Endodermal cell (in vitro differentiated cells): ENCODE measurements at places on chromosomes 4 and X. TPM values are rescaled to one million over a fixed set of nuclear protein-coding genes. Genes with fewer than 3 reads are reported as not detected.

The GABRG1 gene
- total RNA-seq: 0.05 to 0.17 TPM (median 0.09 TPM) in 3 replicates

The SLC34A2 gene
- total RNA-seq: 4.5 and 6.4 TPM in 2 replicates

The GLRA3 gene
- total RNA-seq: 0.21 TPM in 1 of 3 replicates, not detected in the others

DNA sequence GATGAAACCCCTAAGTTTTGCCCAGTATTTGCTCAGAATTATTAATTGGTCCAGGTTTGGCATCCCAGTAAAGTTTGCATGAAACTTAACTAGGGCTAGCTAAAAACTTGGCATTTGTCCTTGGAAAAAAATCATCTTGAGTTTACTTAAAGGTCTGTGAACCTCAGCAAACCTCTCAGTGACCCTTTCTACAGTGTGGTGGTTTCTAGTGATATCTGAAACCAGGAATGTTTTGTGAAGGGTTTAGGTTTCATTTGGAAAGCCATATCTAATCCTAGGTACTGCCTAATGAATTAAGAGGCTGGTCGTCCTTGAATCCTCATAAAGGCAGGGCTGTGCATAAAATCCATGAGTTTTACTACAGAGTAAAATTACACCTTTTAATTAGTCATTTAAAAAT is 218.5 kb upstream of the ANKRD50 start:
- no peak for DNase-seq

- peak; percentile 94 for DNase-seq
Measured at GRCh38 chr4:40629401-40630334, at the start of gene RBM47. Gene RBM47 (minus strand): TSS chr4:40629864. CDS start chr4:40438893, 190,971 bp downstream.

DNA sequence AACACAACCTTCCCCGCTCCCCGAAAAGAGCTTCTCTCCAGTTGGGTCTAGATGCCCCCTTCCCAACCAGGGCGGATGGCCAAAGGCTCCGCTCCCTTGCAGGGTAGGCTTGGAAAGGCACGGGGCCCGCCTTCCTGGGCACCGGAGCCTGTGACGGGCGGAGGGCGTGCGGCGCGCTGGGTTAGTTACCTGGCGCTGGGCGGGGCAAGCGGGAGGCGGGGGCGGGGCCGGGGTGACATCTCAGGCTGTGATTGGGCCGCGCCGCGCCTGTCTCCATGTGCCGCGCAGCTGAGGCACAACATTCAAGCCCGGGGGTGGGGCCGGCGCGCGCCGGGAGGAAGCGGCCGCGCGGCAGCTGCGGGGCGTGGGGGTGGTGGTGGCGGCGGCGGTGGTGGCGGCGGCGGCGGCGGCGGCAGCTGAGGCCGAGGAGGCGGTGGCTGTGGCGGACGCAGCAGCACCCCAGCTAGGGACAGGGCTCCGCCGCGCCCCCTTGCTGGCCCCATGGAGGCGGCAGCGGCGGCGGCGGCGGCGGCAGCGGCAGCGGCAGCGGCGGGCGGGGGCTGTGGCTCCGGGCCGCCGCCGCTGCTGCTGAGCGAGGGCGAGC is at the start of gene REPS2:
REPS2 (plus strand) TSS at position 298 of the 604 bp plus-strand sequence; CDS start at position 502, 204 bp downstream.
- peak; percentile 98 for DNase-seq

DNA sequence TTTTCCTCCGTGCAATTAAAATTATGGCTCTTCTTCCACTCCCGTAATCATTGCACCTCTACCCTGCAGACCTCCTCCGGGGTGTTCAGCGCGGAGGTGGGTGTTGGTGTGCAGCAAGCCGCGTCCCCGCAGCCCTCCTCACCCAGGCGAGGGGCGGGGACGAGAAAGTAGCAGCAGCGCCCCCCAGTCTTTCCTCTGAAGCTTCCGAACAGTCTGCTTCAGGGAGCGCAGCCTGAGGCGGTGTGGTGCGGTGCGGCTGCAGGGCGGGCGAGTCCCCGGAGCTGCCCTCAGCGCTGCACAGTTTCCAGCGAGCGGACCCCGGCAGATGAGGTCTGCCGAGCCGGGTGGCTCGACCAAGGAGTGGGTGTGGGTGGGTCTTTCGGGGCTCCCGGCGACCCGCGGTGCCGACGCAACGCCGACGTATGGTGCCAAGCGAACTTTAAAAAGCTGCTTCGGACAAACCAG is at the start of gene FRAS1:
FRAS1 (plus strand) TSS at position 189 of the 465 bp plus-strand sequence. CDS start 687 bp downstream, outside the sequence.
- peak; percentile 87 for DNase-seq

GRCh38 chrX:105662248-105662647 is 160.1 kb upstream of the NRK start:
- DNase-seq: no peak

GRCh38 chr4:104129243-104129642 is 365.5 kb downstream of the CXXC4 start:
- DNase-seq: no peak

- no peak for DNase-seq
Measured at GRCh38 chr4:154073107-154073822, 284.4 kb upstream of the SFRP2 start.

GRCh38 chrX:11929476-11929875 is 171.4 kb downstream of the MSL3 start:
- DNase-seq: no peak

- no peak for DNase-seq
Measured at GRCh38 chr4:158785718-158786117, 16.9 kb downstream of the FNIP2 start.

DNA sequence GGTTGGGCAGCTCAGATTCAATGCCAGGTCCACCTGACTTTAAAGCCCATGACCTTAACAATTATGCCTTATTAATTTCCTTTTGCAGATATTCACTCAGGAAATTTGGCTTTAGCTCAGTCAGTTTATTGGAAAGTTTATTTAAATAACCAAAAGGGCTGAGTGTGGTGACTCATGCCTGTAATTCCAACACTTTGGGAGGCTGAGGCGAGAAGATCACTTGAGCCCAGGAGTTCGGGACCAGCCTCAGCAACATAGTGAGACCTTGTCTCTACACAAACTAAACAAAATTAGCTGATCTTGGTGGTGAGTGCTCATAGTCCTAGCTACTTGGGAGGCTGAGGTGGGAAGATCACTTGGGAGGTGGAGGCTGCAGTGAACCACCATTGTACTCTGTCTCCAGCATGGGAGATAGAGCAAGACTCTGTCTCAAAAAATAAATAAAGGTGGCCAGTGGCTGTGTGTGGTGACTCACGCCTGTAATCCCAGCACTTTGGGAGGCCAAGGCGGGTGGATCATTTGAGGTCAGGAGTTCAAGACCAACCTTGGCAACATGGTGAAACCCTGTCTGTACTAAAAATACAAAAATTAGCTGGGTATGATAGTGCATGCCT is 43.3 kb downstream of the RHOH start:
- DNase-seq: no peak

GRCh38 chr4:33482773-33483172 is 2761.5 kb downstream of the ARAP2 start:
- no peak for DNase-seq

GRCh38 chr4:3637326-3638016 is 105.2 kb upstream of the LRPAP1 start:
- no peak for DNase-seq

DNA sequence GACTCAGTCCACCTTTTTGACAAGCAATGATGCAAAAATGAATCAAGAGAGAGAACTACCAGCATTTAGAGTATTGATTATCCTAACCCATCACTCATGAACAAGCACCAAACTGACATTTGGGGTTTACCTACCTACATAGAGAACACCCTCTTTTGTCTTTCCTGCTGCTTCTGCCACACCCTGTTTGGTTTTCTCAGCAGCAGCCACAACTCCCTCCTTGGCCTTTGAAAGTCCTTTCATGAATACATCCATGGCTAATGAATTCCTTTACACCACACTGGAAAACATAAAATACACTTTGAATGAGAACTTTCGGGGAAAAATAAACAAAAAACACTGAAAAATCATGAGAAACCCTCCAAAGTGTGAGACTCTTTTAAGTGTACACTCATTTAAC is 1.5 kb downstream of the SNCA start:
- no peak for DNase-seq
